ENCODE measurements at places on chromosomes 2 and 18.

- DNase-seq, result no peak
These were observed 121.2 kb downstream of the ARHGEF4 start for GRCh38 chr2:130957915-130958314.

GRCh38 chr18:1914489-1914888 is 656.8 kb downstream of the METTL4 start:
- no peak for DNase-seq

GRCh38 chr18:27109451-27109850 is 75.7 kb downstream of the CHST9 start:
- DNase-seq, result no peak

DNA sequence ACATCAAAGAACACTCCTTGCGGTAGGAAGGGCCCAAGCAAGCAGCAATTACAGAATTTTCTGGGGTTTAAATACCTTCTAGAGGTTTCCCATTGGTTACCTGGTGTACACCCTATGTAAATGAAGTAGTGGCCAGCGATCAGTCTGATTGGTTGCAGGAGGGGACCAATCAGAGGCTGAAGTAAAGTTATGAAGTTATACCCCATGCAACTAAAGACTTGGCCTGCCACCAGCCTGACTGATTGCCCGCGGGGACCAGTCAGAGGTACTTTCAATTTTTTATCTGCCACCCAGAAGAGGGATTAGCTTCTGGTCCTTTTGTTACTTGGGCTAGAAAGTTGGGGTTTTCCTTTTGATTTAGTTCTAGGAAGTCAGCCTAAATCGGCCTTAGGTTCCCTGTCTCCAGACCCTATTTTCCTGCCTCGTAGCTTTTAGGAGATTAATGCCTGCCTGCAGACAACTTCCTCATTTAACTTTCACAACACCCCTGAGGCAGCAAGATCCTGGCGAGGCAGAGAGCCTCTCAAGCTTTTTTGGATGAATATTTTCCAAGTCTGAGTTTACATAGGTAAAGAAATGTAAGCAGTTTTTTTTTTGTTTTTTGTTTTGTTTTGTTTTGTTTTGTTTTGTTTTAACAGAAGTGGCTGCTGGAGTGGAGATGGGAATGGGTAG is 1.5 kb upstream of the DGUOK start:
- no peak for DNase-seq

- DNase-seq, result no peak
These were observed 267.6 kb upstream of the MGAT5 start for GRCh38 chr2:133986081-133986837.

Measured in GM18507 (cell line).